ENCODE measurements at places on chromosomes 7 and 10.
A peak's percentile ranks its signal among the peaks of the same experiment; 100 is the strongest.

GRCh38 chr10:123583639-123584418 lies 82.3 kb upstream of the GPR26 start:
- DNase-seq: peak; percentile 5

- no peak for DNase-seq
These were observed 84.3 kb downstream of the CUL2 start for GRCh38 chr10:35005868-35006267.

- DNase-seq: no peak
These were observed 43.0 kb upstream of the NMT2 start for GRCh38 chr10:15211464-15211979.

- DNase-seq: no peak
These were observed 72.1 kb upstream of the FGL2 start for GRCh38 chr7:77271766-77272165.

GRCh38 chr7:40716052-40716451 lies 581.2 kb downstream of the SUGCT start:
- DNase-seq: no peak

GRCh38 chr7:11923376-11923930 lies 91.5 kb upstream of the THSD7A start:
- no peak for DNase-seq

GRCh38 chr7:8436965-8437364 lies 3.6 kb downstream of the NXPH1 start:
- no peak for DNase-seq

DNA sequence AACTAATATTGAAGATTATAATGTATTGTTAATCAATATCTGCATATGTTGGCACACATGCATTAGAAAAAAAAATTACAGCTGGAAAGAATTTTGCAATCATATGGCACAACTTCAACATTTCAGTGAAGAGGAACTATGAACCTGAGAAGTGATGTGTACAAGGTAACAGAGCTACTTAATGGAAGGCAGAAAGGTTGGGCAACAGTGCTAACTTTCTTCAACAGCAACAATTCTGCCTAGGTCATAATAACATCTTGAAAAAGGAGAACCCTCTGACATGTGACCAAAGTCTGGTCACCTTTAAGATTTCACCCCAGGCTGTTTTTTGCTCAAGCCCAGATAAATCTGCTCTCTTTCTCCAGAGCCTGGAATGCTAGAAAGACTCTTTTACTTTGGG lies 47.9 kb upstream of the SKAP2 start:
- no peak for DNase-seq

GRCh38 chr10:52215745-52216361 lies 98.2 kb upstream of the DKK1 start:
- no peak for DNase-seq
